ENCODE measurements at places on chromosomes 6 and 20. TPM values are rescaled to one million over a fixed set of nuclear protein-coding genes. Genes with fewer than 3 reads are reported as not detected.

- no peak for DNase-seq
These were observed 355.5 kb upstream of the TSHZ2 start for GRCh38 chr20:52616629-52617028.

DNA sequence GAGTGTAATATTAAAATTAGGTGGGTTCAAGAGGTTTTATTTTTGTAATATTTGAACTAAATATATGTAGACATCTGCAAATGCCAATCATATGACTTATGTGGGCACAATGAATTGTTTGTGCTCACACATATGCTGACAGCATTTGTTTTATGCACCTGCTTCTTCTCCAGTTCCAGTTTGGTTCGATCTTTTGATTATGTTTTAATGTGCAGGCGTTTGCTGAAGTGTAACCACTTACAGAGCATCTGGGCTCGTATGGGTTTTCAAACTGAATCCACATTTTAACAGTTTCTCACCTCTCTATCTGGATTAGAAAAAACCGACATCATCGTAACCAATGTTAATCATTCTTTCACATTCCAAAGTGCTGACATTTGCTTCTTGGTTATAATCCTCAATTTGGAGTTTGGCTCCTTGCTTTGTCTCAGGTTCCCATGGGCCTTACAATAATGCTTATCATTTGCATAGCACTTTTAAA, 129.1 kb upstream of the SPACA1 start:
- no peak for DNase-seq

- no peak for DNase-seq
These were observed 94.2 kb downstream of the FAM50B start for GRCh38 chr6:3943331-3943765.

- DNase-seq = no peak
These were observed 333.0 kb downstream of the RFPL4B start for GRCh38 chr6:112680091-112680490.

GRCh38 chr6:169752074-169752623, 727 bp downstream of the ERMARD start:
- no peak for DNase-seq

FAM209B gene
- not detected for total RNA-seq

Measured in MG63 (cell line).